Activated T-helper 1 cell treated with anti-CD3 and anti-CD28 coated beads, Interleukin-2, amount 50 U/mL, for 16 hours (primary cell): ENCODE measurements at places on chromosomes 6 and 20.
A peak's percentile ranks its signal among the peaks of the same experiment; 100 is the strongest.

DNA sequence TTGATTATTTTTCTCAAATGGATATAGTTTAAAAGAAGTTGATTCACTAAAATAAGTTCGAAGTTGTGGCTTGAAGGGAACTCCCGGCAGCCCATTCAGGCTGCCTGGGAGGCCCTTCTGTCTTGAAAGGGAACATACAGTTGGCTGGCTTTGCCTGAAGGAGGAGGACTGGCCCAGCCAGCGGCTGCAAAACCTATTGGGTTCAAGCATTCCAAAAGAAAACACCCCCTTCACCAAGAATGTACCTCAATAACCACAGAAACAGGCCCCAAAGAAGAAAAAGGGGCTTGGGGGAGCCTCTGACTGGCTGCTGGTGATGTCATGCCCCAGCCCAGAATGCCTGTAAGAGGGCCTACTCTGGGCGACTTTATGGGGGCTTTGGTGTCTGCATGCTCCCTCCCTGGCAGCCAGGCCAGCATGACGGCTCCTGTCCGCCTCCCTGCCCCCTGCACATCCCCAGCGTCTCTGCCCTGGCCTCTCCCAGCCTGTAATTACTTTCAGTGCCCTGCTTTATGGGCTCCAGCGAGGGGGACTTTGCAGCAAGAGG lies 36.5 kb downstream of the MAFB start:
- no peak for DNase-seq

DNA sequence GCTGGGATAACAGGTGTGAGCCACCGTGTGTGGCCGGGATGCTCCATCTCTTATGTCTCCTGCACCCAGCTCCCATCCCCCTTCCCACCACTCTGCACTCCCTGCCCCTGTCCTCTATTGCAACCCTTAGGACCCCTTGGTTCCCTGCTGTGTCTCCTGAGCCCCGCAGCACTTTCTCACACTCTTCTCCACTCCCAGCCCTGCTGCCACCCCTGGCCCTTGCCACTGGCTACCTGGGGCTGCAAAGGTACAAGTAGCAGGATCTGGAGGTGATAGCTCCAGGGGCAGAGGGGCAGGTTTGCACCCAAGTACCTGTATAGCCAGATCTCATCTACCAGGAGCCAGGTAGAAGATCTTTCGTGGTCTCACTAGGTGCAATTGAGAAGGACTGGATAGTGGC lies 6.6 kb upstream of the CPXM1 start:
- DNase-seq: no peak

DNA sequence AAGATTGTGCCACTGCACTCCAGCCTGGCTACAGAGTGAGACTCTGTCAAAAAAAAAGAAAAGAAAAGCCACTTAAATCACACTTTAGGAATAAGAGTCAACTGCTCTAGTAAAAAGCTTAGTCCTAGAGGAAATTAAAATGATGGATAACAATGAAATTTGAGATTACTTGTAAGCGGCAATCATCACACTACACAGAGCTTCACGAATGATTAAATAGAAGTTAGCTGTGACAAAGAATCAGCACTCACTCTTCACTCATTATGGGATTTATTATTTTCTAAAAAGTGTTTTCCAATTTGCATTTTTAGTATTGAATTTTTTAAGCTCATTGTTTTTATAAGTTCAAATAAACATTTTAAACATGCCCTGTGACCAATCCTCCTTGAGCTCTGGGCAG lies 718.0 kb downstream of the UTRN start:
- no peak for DNase-seq

DNA sequence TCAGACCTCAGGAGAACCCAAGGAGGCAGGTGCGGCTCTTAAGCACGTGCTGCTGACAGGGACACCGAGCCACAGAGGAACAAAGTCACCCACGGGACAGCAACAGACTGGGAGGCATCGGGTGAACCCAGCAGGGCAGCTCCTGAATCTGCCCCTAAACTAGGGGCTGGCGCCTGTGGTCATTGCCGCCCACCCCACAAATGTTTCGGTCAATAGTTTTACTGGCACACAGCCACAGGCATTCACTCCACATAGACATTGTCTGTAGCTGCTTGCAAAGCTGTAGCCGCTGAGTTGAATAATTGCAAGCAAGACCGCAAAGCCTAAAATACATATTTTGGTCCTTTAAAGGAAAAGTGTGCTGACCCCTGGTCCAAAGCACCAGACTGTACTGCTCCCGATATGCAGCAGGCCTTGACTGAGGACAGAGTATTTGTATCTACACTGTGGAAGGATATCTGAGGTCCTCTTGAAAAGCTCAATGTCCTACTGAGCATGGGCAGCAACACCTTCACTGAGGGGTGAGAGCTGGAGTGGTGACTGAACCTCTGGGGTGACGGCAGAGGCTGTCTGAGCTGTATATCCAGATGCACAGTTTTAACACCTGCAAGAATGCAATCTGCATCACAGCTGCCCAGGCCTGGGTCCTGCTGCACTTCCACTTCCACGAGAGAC lies 310.3 kb downstream of the THBS2 start:
- no peak for DNase-seq

DNA sequence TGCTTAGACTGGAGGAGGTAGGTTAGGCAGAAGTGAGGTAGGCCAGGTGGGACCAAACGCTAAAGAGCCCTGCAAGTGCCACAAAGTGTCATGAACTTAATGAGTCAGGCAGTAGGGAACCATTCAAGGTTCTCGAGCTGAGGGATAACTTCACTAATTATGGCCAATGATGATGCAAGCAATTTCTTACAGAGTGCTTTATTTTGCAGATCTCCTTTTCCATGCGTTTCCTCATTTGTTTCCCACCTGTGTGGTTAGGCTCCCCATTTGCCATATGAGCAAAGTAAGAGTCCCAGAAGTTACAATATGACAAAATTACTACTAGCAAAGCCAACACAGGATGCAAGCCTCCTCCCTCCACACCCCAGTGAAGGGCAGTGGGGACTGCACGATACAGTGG lies 36.5 kb upstream of the PSMF1 start:
- no peak for DNase-seq

- DNase-seq: no peak
Measured at GRCh38 chr20:9375221-9375681, 139.1 kb upstream of the LAMP5 start.

- DNase-seq: no peak
Measured at GRCh38 chr6:20681243-20681684, 147.0 kb downstream of the CDKAL1 start.

- peak; percentile 35 for DNase-seq
Measured at GRCh38 chr6:33787954-33788693, 806 bp downstream of the LEMD2 start.

GRCh38 chr6:165983112-165984072 lies 184.3 kb downstream of the TBXT start:
- DNase-seq: no peak

GRCh38 chr20:18628330-18628920 lies 40.6 kb downstream of the DTD1 start:
- no peak for DNase-seq

DNA sequence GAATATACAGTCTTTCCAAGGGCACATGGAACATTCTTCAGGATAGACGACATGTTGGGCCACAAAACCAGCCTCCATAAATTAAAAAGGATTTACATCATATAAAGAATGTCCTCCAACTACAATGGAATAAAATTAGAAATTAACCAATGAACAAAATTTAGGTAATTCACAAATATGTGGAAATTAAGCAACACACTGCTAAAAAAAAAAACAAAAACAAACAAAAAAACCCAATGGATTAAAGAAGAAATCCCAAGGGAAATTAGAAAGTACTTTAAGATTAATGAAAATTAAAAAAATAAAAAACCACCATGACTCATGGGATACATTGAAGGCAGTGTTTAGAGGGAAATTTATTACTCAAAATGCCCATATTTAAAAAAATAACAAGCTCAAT lies 21.4 kb upstream of the NT5E start:
- no peak for DNase-seq
